ENCODE measurements at places on chromosomes 3 and 15. TPM values are rescaled to one million over a fixed set of nuclear protein-coding genes. Genes with fewer than 3 reads are reported as not detected.

Gene CLEC3B
- 10.5 TPM for total RNA-seq

Gene LEO1
- 21.3 TPM for total RNA-seq

Gene KCNMB2
- total RNA-seq = 0.41 TPM

Gene TRAT1
- total RNA-seq = not detected

Gene SRPRB
- total RNA-seq = 86.9 TPM

Gene SCAPER
- 7.0 TPM for total RNA-seq

Gene ZSCAN2
- total RNA-seq = 25.5 TPM

Gene ZNF80
- total RNA-seq = not detected

Gene SPTSSB
- total RNA-seq = not detected

Gene DUOX1
- not detected for total RNA-seq

Gene ITIH1
- total RNA-seq = not detected

Gene TGM5
- not detected for total RNA-seq

Gene SLC9C1
- 0.33 TPM for total RNA-seq

Gene MED12L
- 0.72 TPM for total RNA-seq

Gene FAM219B
- total RNA-seq = 22.7 TPM

Gene SLC28A2
- total RNA-seq = not detected

Gene RTP3
- not detected for total RNA-seq

All from fibroblast of the aortic adventitia (primary cell).